Osteocyte (in vitro differentiated cells): ENCODE measurements at places on chromosomes 16 and 17. TPM values are rescaled to one million over a fixed set of nuclear protein-coding genes. Genes with fewer than 3 reads are reported as not detected.

DNA sequence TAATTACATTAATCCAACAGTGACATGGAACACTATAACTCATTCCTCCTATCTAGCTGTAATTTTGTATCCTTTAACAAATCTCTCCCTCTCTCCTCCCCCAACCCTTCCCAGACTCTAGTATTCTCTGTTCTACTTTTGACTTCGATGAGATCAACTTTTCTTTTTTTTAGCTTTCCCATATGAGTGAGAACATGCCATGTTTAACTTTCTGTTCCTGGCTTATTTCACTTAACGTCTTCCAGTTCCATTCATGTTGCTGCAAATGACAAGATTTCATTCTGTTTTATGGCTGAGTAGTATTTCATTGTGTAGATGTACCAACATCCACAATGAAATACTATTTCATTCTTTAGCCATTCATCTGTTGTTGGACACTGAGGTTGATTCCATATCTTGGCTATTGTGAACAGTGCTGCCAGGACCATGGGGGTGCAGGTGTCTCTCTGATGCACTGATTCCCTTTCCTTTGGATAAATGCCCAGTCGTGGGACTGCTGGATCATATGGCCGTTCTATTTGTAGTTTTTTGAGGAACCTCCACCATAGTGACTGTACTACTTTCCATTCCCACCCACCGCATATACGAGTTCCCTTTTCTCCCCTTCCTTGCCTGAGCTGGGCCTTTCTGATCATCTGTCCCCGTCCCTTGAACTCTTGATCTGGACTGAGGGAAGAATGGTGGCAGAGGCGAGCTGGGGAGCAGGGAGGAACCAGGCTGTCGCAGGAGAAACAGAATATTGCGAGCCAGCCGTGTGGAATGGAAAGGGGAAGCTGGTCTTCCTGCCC lies 7.7 kb upstream of the CEP295NL start:
- DNase-seq, result no peak
- H3K4me1 ChIP-seq, result peaks cover 31% of the 10 kb centered on the region
- peak overlapping the region; percentile 32 for H3K27ac ChIP-seq
- no peak overlapping the region for H3K4me3 ChIP-seq

- H3K4me3 ChIP-seq, result no peak overlapping the region
- no peaks in the 10 kb centered on the region for H3K27me3 ChIP-seq
- no peak overlapping the region for H3K27ac ChIP-seq
- no peak for DNase-seq
- no peaks in the 10 kb centered on the region for H3K36me3 ChIP-seq
Observed at GRCh38 chr17:81315129-81315884, 20.2 kb upstream of the SLC38A10 start.

Gene SLFN14
- not detected in 2 replicates for total RNA-seq

DNA sequence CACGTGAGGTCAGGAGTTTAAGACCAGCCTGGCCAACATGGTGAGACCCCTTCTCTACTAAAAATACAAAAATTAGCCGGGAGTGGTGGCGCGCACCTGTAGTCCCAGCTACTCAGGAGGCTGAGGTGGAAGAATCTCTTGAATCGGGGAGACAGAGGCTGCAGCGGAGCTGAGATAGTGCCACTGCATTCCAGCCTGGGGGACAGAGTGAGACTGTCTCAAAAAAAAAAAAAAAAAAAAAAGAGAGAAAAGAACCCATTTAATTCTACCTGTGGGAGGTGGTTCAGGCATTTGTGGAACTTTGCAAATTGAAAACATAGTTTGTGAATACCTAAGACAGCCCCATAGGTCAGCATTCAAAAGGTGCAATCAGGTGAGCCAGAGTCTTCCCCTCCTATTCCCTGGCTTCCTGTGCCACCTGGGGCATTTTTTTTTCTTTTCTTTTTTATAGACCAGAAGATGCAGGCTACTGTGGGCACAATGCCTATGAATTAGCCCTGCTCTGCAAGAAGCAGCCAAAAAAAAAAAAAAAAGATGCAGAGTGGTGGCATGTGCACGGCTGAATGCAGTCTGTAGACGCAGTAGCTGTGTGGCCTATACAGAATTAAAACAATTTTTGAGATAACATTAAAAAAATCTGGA lies 9.1 kb upstream of the SOCS3 start:
- no peaks in the 10 kb centered on the region for H3K27me3 ChIP-seq
- H3K4me3 ChIP-seq, result no peak overlapping the region
- DNase-seq, result no peak
- H3K36me3 ChIP-seq, result no peaks in the 10 kb centered on the region
- no peak overlapping the region for H3K27ac ChIP-seq

GRCh38 chr16:89599451-89599858 lies 14.0 kb upstream of the DPEP1 start:
- H3K4me1 ChIP-seq, result peaks cover 26% of the 10 kb centered on the region
- H3K27ac ChIP-seq, result no peak overlapping the region
- H3K27me3 ChIP-seq, result no peaks in the 10 kb centered on the region
- H3K4me3 ChIP-seq, result no peak overlapping the region
- no peaks in the 10 kb centered on the region for H3K36me3 ChIP-seq

Gene SHCBP1
- total RNA-seq, result 4.2 and 5.8 TPM in 2 replicates

GRCh38 chr17:29891131-29891530 lies 38.9 kb downstream of the SSH2 start:
- peaks cover 11% of the 10 kb centered on the region for H3K4me1 ChIP-seq
- peaks cover 9% of the 10 kb centered on the region for H3K36me3 ChIP-seq
- H3K27ac ChIP-seq, result no peak overlapping the region
- DNase-seq, result no peak

Gene CCL4
- not detected in 2 replicates for total RNA-seq

Gene GPR179
- total RNA-seq, result 0.13 TPM in 1 of 2 replicates, not detected in the other

DNA sequence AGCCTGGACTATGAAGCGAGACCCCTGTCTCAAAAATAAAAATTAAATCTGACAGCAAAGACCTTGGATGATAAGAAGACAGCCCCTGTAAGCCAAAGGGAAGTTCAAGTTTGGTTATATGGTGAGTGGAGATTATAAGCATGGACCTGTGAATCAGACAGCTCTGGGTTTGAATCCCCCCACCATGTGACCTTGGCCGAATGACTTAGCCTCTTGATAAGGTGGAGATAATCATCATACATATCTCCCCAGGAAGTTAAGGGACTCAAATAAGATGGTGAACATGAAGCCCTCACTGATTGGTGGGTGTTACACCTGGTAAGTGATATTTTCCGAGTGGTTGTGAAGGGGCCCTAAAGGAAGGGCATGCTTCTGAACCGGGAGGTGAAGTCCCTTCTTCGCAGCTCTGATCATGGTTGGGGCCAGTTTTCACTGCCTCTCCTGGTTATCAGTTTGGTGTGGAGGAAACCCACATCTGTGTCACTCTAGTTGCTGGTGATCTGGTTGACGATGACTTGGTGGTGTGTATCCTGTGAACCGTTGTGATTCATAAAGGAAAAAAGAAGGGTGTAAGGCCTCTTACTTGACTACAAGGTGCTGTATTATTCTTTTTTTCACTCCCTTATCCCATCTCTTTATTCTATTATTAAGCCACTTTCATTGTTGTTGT lies 61.7 kb upstream of the CLEC18A start:
- peak overlapping the region; percentile 92 for H3K27ac ChIP-seq
- DNase-seq, result no peak
- no peaks in the 10 kb centered on the region for H3K27me3 ChIP-seq

- DNase-seq, result no peak
- H3K4me3 ChIP-seq, result no peak overlapping the region
- H3K27ac ChIP-seq, result no peak overlapping the region
Observed at GRCh38 chr17:83025636-83026280, 53.7 kb upstream of the METRNL start.

Gene TTYH2
- 1.8 and 2.0 TPM in 2 replicates for total RNA-seq

DNA sequence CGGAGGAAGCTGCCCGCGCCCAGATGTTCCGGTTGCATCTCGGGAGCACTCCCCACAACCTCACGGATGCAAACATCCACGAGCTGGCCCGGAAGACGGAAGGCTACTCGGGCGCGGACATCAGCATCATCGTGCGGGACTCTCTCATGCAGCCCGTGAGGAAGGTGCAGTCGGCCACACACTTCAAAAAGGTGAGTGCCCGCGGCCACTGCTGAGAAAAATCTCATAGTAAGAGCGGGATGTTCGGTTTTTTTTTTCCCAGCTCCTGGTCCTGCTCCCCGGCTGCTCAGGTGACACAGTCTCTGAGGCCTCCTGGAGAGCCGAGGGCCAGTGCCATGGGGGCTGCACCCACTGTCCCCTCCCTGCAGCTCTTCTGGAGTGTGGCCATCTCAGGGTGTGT lies 9.3 kb downstream of the PDF start:
- H3K27ac ChIP-seq, result no peak overlapping the region
- H3K4me3 ChIP-seq, result no peak overlapping the region
- H3K36me3 ChIP-seq, result peaks cover 41% of the 10 kb centered on the region

Gene NPIPB13
- 10.0 and 22.9 TPM in 2 replicates for total RNA-seq

GRCh38 chr16:57988929-57989328 lies 11.5 kb downstream of the ZNF319 start:
- peaks cover 4% of the 10 kb centered on the region for H3K4me1 ChIP-seq
- DNase-seq, result no peak
- no peak overlapping the region for H3K4me3 ChIP-seq
- H3K36me3 ChIP-seq, result no peaks in the 10 kb centered on the region
- H3K27me3 ChIP-seq, result peaks cover 19% of the 10 kb centered on the region
- H3K27ac ChIP-seq, result no peak overlapping the region

Gene AIPL1
- total RNA-seq, result not detected in 2 replicates

Gene SECTM1
- 24.1 and 28.6 TPM in 2 replicates for total RNA-seq

Gene CDRT15L2
- total RNA-seq, result not detected in 2 replicates

DNA sequence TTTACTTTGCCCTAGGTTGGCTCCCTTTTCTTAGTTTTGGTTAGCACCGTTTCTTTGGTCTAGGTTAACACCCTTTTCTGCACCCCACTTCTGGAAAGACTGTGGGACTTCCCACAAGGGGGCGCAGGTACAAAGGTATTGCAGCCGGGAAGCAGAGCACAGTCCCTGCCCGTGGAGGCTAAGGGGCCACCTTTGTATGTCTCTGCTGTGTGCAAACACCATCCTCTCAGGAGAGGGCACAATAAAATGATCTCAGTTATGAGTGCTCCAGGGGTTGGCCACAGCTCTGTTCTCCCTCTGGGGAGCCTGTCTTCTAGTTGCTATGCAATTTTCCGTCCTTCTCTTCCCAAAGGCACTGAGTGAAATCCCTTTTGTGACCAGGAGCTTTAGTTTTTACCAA lies 28.4 kb upstream of the TMC5 start:
- H3K4me1 ChIP-seq, result no peaks in the 10 kb centered on the region
- peaks cover 3% of the 10 kb centered on the region for H3K27me3 ChIP-seq
- no peak for DNase-seq
- no peaks in the 10 kb centered on the region for H3K36me3 ChIP-seq

DNA sequence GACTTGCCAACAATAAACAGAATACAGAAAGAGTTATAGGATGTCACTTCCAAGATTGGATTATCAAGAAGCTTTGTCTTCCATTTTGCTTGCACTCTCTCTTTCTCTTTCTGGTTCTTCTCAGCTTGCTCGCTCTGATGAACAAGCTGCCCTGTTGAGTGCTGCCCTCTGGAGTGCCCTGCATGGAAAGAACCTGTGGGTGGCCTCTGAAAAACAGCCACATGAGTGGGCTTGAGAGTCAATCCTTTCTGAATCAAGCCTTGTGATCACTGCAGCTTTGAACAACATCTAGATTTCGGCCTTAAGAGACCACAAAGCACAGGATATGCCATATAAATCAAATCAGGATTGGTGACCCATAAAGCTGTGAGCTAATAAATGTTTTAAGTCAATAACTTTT lies 185.1 kb downstream of the KIF2B start:
- no peaks in the 10 kb centered on the region for H3K36me3 ChIP-seq
- no peak overlapping the region for H3K27ac ChIP-seq
- H3K27me3 ChIP-seq, result no peaks in the 10 kb centered on the region
- no peak overlapping the region for H3K4me3 ChIP-seq

GRCh38 chr16:3587547-3588110 lies 10.4 kb upstream of the NLRC3 start:
- no peak overlapping the region for H3K4me3 ChIP-seq
- peaks cover 19% of the 10 kb centered on the region for H3K36me3 ChIP-seq
- no peaks in the 10 kb centered on the region for H3K27me3 ChIP-seq
- no peak overlapping the region for H3K27ac ChIP-seq
- no peak for DNase-seq

DNA sequence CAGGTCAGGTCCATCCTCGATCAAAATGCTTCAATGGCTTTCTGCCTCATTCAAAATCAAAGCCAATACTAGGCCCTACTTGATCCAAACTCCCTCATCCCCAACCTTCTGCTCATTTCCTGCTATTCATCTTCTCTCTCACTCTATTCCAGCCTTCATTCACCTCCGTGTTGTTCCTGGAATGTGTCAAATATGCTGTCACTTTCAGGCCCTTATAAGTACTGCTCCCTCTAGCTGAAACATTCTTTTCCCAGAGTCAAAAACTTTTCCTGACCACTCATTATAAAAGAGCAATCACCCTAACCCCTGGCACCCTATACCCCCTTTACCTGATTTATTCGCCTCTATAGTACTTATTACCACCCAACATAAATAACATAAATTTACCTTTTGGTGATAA lies 303.7 kb upstream of the PMFBP1 start:
- peak overlapping the region; percentile 78 for H3K27ac ChIP-seq
- no peaks in the 10 kb centered on the region for H3K27me3 ChIP-seq
- no peak for DNase-seq
- no peak overlapping the region for H3K4me3 ChIP-seq

Gene NARF
- total RNA-seq, result 65.7 and 72.8 TPM in 2 replicates

Gene NPIPA2
- 9.0 and 9.5 TPM in 2 replicates for total RNA-seq

DNA sequence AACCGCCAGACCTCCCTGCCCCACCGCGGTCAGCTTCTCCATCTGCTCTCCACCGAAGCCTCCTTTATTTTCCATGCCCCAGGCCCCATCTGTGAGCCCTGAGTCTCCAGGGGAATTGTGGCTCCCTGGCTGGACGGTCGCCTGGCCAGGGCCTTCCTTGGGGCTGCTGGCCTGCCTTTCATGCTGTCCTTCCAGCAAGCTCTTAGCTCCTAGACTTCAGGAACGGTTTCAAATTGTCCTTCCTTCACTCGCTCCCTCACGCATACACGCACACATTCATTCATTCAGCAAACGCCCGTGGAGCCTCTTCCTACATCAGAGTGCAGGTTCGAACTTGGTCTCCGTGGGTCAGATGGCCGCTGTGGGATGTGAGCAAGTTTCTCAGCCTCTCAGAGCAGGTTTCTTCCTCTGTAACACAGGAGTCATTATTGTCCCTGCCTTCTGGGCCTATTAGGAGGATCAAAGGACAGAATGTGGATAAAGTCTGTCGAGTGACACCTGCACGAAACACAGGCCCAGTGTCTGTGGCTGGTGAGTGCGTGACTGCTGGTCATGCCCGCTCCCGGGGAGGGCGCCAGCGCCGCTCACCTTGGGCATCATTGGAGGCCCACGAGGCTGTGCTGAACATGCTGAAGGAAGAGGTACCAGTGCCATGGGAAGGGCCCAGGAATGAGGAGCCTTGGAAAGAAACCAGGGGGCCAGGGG lies 18.7 kb upstream of the GSE1 start:
- H3K27me3 ChIP-seq, result no peaks in the 10 kb centered on the region
- DNase-seq, result no peak
- no peak overlapping the region for H3K4me3 ChIP-seq
- H3K4me1 ChIP-seq, result peaks cover 43% of the 10 kb centered on the region

- no peak overlapping the region for H3K27ac ChIP-seq
- no peaks in the 10 kb centered on the region for H3K36me3 ChIP-seq
- H3K27me3 ChIP-seq, result peaks cover 14% of the 10 kb centered on the region
- no peak for DNase-seq
- no peaks in the 10 kb centered on the region for H3K4me1 ChIP-seq
Observed at GRCh38 chr17:58367461-58367860, 15.5 kb upstream of the SUPT4H1 start.

GRCh38 chr16:88920618-88921590 lies 54.4 kb upstream of the PABPN1L start:
- no peak overlapping the region for H3K4me3 ChIP-seq
- H3K4me1 ChIP-seq, result peaks cover 50% of the 10 kb centered on the region
- H3K27me3 ChIP-seq, result no peaks in the 10 kb centered on the region
- no peak overlapping the region for H3K27ac ChIP-seq

Gene CRYM
- not detected in 2 replicates for total RNA-seq
